ENCODE measurements at places on chromosomes 3 and 15. TPM values are rescaled to one million over a fixed set of nuclear protein-coding genes. Genes with fewer than 3 reads are reported as not detected.

- no peak for DNase-seq
Observed at GRCh38 chr15:92666780-92667179, 11.2 kb upstream of the FAM174B start.

DNA sequence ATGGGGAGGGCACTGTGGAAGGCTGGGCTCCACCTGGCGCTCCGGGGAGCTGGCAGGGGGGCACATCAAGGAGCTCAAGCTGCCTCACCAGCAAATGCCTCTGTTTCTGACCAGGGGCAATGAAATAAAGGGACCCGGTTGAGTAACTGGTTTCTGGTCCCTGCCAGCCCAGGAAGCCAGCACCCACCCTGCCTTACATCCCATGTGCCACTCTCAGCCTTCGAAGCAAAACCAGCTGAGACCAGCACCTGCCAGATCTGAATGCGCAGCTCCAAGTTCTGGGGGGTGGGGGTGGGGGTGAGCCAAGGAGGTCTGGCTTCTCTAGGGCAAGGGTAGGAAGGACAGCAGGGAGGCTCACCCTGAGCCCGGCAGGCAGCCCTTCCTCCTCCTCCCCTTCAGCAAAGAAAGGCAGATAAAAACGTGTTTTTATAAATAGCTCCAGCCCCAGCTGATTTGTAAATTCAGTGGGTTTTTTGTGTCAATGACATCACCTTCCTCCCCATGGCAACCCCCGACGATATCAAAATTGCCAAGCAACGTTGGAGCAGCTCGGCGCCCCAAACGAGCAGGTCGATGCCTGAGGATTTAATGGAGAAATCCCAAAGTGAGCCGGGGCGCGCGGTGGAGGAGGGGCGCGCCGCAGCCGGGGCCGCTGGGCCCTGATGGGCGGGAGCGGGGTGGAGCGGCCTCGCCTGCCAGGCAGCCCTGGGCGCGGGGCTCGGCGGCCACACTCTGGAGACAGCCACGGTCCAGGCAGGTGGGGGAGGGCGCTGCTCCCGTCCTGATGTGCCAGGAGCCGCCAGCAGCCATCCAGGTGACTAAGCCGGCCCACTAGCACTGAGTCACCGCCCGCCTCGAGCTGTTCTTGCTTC, at the start of gene PAK6:
Gene PAK6 (plus strand): TSS at position 532 of the 872 bp plus-strand sequence. CDS start 25,723 bp downstream, outside the sequence.
- DNase-seq: peak; percentile 53

DNA sequence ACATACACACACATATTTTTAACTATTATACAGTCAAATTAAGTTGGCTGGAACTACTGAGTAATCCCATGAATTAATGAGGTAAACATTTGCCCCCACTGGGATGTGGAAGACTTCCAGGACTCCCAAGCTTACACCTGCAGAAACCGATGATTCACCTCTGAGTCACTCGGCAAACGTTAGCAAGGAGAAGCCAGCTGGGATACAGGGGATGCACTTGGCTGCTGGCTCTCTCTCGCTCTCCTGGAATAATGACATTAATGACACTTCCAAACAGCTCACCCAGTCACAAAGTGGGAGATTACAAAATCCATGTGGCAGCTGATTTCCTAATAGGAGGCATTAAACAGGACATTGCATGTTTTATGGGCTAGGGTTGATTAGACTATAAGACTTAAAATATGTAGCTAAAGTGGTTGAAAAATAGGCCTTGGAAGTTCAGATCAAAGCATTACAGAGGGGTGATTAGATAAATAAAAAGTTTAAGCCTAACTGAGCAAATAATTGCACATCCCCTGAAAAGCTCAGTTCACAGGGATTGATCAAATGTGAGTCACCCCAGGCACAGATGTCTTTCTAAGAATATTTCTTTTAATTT, 500.9 kb downstream of the SOX2 start:
- DNase-seq: peak; percentile 22

The MYH15 gene
- 0.28 TPM for total RNA-seq

The ROBO1 gene
- total RNA-seq: 53.9 TPM

DNA sequence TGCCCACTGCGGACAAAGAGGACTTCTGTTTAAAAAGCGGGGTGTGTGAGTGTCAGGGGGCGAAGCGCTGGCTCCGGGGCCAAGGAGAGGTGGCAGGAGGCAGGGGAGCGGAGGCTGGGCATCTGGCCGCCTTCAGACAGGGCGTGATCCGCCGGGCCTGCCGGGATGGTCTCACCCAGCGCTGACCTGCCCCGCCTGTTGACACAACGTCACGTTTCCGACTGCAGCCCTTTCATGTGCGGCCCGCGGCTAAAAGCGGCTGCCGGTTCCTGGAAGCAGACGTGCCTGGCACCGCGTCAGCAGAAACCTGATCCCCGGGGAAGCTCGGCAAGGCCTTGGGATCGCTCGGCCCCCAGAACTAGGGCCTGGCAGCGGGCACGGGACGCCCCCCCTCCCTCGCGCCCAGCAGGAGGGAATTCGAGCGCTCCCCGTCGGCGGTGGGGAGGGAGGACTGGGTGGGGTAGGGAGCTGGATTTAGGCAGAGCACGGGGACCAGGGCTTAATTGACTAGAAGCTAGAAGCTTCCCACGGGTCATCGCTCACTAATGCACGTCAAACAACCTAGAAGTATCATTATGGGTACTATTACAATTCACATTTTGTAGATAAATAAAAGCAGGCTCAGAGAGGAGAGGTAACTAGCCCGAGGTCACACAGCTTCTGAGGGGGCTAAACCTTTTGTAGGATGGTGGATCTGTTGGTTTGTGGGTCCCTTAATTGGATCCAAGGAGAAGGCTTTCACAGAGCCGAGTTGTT, 7.7 kb downstream of the BHLHE40 start:
- DNase-seq: peak; percentile 98

GRCh38 chr3:13538520-13539291, 10.2 kb upstream of the FBLN2 start:
- no peak for DNase-seq

DNA sequence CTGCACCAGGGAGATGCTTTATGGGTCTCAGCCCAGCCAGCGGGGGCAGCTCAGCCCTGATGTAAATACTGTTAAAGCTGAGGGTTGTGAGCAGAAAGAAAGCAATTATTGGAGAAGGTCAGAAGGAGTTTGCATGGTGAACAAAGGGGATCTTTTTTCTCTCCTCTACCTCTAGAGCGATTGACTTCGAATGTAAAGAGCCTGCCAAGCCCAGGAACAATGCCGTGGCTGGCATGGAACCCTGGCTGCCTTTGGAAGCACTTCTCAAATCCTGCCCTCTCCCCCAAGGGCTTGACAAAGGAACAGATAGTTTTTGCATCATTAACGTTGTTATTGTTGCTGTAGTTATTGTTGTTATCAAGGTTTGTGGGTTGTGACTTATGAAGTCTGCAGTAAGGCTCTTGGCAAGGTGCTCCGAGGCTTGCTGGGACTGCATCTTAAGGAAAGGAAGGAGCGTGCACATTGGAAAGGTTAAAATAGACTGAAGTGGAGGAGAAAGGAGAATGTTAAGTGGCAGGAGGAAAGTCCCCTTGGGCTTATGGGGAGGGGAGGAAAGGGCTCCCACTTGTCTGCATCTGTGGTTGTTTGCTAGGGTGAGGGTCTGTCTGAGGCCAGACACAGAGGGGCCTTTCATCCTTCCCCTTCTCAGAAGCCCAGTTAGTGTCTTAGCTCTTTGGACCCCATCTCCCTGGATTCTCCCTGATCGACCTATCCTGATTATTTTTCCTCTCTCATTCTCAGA, 16.7 kb downstream of the PDIA5 start:
- DNase-seq: no peak

The USP50 gene
- total RNA-seq: not detected

The PPARG gene
- total RNA-seq: 21.9 TPM

The C3orf49 gene
- total RNA-seq: not detected
